ENCODE measurements at places on chromosomes 3 and 15. TPM values are rescaled to one million over a fixed set of nuclear protein-coding genes. Genes with fewer than 3 reads are reported as not detected.

DNA sequence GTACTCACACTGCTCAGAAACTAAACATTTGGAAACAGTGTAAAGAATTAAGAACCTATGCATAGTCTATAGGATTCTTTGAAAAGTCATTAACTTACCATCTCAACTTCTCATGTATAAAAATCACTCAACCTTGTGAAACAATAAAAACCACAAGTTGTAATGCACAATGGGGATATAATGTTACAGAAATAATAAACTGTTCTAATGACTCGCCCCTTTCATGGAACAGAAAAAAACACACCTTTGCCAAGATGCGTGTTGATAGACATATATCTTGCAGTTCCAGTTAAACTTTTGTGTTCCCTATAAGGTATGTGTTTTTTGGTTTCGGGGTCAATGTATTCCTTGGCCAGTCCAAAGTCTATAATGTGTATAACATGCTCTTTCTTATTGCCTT lies 50.8 kb upstream of the PPIB start:
- DNase-seq = no peak

- peak; percentile 51 for DNase-seq
Observed at GRCh38 chr3:122299872-122300460, 25.1 kb upstream of the CSTA start.

GRCh38 chr15:36887214-36887961 lies 213.0 kb downstream of the MEIS2 start:
- DNase-seq = no peak

DNA sequence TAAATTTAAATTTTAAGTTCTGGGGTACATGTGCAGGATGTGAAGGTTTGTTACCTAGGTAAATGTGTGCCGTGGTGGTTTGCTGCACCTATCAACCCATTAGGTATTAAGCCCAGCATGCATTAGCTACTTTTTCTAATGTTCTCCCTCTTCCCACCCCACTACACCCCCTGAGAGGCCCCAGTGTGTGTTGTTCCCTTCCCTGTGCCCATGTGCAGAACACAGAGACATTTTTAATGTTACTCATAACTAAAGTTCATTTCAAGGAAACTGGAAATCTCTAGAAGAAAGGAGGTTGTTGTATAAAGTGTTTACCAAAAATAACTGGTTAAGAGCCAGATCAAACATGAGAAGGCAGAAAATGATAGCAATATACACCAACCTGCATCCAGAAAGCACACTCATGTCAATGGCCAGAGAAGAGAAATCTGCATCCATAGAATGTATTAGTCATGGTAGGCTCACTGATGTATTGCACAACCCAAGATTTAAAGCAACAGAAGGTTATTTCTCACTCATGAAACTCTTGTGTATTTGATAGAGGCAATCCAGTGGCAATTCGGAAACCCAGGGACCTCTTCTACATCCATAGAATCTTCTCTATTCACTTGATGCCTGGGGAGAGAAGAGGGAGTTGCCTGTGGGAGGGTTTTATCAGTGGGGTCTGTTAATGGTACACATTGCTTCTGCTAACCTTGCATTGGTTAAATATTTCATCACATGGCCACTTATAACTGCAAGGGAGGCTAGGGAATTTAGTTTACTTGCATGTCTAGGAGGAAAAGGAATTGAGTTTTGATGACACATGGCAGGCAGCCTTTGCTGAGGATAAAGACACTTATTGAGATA lies 321.9 kb upstream of the RASGRP1 start:
- no peak for DNase-seq

DNA sequence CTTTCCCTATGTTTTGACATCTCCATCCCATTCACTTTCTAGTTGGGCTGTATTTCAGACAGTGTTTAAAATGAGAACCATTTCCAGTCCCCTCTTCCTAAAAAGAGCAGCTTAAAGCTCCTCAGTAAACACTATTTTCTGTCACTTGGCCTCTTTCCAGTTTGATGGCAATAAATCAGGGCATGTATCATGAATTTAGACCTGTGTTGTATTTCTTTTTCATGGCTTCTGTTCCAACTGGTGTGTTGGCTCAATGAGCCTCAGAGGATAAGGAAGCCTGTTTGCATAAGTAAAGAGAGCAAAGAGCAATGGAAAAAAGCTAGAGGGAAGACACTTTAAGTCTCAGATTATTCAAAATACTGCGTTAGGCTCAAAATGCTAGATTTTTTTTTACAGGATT lies 7.2 kb downstream of the CCDC80 start:
- no peak for DNase-seq

DNA sequence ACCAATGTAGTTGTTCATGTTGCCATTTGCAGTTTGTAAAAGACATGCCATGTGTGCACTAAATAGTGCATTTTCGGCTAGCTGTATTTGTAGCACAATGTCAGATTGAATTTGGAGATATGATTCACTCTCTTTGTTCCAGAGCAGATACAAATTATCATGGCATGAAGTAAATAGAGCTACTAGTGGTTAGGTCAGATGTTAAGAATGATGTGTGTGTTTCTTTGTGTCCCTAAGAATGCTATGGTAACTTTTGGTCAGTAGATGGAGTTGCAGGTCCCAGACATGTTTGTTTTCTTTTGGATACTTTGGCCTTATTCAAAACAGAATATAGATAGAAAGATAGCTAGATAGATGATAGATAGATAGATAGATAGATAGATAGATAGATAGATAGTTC lies 595.8 kb downstream of the NLGN1 start:
- DNase-seq = no peak

- no peak for DNase-seq
Observed at GRCh38 chr3:111846039-111846438, 13.0 kb upstream of the PHLDB2 start.

GRCh38 chr15:97903971-97904572 lies 56.4 kb upstream of the ARRDC4 start:
- peak; percentile 2 for DNase-seq

DNA sequence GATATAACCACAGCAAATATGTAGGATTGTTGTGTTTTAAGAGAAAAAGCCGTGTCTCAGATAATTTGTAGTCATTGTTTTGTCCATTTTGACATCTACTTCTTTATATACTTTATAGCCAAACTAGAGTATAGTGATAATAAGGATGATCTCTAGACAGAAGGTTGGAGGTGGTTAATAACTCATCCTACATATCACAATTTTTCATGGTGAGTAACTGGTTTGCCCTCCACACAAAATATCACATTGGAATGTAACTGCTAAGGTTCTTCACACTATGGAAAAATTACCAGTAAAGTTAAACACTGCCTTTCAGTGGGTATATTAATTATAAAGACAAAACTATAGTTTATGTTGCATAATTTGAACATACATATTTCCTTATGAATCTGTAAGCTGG lies 380.7 kb downstream of the LPP start:
- no peak for DNase-seq

- DNase-seq = no peak
Observed at GRCh38 chr3:184756151-184757021, 44.5 kb upstream of the MAGEF1 start.

- DNase-seq = no peak
Observed at GRCh38 chr3:12423918-12424630, 60.2 kb upstream of the TSEN2 start.

DNA sequence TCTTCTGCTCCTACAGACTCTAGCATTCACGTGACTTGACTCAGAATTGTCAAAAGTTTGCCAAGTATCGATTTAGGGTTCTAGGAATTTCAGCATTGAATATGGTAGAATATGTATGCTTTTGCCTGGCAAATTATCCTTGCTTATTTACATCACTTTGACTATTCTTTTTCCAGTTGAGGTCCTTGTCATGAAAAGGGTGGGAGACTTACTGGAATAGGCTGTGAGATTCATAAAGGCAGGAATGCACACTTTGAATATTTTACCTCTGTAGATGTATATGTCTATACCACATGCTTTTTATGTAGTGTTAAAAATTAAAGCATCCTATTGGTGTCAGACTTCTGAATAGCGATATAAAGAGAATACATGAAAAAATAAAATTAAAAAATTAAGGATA lies 378.8 kb upstream of the RARB start:
- DNase-seq = no peak

DNA sequence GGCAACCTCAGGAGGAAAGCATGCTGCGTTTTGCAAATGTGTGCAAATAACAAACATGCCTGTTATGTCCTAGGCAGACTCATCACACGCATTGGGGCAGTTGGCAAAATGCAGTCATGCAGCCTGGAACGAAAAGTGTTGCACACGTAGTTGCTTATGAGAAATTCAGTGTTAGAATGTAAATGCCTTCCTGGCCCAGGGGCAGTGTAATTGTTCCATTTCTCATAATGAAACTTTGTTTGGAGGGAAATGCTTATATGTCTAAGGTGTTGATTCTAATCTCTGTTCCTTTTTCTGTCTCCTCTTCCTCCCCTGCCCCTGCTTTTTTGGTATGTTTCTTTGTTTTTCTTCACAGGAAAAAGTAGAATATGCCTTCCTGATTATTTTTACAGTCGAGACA lies 156.0 kb downstream of the CACNA1D start:
- no peak for DNase-seq

- no peak for DNase-seq
Observed at GRCh38 chr15:62212741-62213140, 47.7 kb upstream of the C2CD4B start.

GRCh38 chr3:187746442-187747281 lies 1.4 kb upstream of the BCL6 start:
- DNase-seq = peak; percentile 68

DNA sequence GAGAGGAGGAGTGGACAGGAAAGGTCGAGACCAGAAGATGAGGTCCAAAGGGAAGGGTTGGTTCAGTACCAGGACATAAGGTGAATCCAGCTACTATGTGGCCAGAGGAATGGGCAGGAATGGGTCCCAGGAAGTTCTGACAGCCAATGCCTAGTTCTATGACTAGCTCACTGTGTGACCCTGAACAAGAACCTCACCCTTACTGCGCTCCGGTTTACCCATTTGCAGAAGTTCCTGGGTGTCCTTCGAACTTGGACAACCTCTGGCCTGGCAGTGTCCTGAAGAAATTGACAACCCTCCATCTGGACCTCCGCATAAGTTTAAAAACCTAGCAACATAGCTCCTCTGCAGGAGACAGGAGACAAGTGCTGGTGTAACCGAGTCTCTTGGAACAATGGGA lies 12.2 kb upstream of the PSTPIP1 start:
- DNase-seq = no peak

- no peak for DNase-seq
Observed at GRCh38 chr15:97978401-97979139, 18.1 kb downstream of the ARRDC4 start.

GRCh38 chr15:72827226-72827625 lies 43.7 kb upstream of the ADPGK start:
- no peak for DNase-seq

GRCh38 chr3:153273217-153273616 lies 111.2 kb downstream of the RAP2B start:
- DNase-seq = no peak

GRCh38 chr3:20490996-20491395 lies 305.0 kb upstream of the SGO1 start:
- no peak for DNase-seq

DNA sequence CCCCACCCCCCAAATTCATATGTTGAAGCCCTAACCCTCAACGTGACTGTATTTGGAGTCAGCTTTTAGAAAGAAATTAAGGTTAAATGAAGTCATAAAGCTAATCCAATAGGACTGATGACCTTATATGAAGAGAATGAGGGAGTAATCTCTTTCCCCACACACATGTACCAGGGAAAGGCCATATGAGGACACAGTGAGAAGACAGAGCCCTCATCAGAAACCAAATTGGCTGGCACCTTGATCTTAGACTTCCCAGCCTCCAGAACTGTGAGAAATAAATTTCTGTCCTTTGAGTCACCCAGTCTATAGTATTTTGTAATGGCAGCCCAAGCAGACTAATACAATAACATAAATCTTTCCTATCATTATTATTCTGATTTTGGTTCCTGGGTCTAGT lies 194.7 kb upstream of the NANOGP8 start:
- DNase-seq = no peak

- no peak for DNase-seq
Observed at GRCh38 chr3:43372809-43373559, 86.6 kb downstream of the SNRK start.

- DNase-seq = no peak
Observed at GRCh38 chr15:81449836-81450474, 75.9 kb upstream of the TMC3 start.

DNA sequence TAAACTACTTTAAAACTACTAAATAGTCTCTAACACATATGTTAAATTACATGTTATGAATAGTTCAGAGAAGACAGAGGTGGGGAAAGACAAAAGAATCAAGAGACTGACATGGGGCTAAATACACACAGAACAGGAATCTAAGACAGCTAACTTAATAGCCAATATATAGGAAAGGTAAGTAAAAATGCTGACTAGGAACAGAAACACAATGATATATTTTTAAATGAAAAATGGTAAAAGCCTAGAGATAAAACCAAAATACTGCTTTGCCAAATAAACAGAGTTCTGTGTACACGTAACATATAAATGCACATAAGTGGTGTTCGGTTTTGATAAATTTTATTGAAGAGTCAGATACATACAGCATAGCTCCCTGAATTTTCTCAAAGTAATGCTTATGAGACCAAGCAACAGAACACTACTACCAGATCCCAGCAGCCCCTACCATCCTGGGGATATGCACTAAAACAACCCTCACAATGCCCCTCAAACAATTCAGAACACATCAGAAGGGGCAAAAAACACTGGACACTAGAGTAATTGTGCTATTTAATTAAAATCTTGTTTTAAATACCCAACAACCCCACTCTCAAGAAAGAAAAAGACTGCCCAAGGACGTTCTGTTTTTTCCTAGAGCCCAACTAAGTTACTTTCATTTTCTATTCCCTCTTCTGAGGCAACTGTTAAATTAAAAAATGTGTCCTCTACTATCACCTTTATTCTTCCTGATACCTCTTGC lies 121.1 kb downstream of the ADAM10 start:
- DNase-seq = peak; percentile 13

DNA sequence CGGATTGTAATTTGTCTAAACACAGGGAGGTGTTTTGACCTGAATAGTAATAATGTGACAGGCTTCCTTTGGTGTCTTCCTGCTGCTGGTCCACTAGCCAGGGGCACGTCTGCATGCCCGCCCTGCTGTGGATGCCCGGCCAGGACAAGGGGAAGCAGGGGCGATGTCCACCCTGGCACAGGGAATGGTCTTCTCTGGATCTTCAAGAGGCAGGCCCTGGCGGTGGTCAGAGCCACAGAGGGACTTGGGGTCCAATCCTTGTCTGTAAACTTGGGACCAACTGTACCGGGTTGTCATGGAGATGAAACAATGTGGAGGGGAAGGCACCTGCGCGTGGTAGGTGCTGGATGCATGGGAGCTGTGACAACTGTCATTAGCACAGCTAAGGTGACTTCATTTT lies 134.1 kb downstream of the RPLP1 start:
- no peak for DNase-seq

Gene GABRR3
- total RNA-seq = not detected

Gene CCR8
- not detected for total RNA-seq

Gene CHCHD4
- 26.9 TPM for total RNA-seq

Gene P3H2
- total RNA-seq = not detected

Gene SLC6A1
- not detected for total RNA-seq

Gene CEMIP
- total RNA-seq = not detected

Gene PLCB2
- 9.2 TPM for total RNA-seq

Gene NCK1
- total RNA-seq = 38.1 TPM

Gene ITIH3
- total RNA-seq = not detected

Gene ITGA11
- not detected for total RNA-seq

Gene DNAH1
- total RNA-seq = 5.8 TPM

Gene BMF
- 11.1 TPM for total RNA-seq

Gene TMEM39A
- 42.9 TPM for total RNA-seq
